CD14-positive monocyte (primary cell): ENCODE measurements at places on chromosomes 3 and 15. TPM values are rescaled to one million over a fixed set of nuclear protein-coding genes. Genes with fewer than 3 reads are reported as not detected.

TXNRD3 gene
- polyA plus RNA-seq: 0.90 TPM

ACP3 gene
- polyA plus RNA-seq: 25.4 and 44.0 TPM in 2 replicates

MOBP gene
- not detected for polyA plus RNA-seq

HIGD2B gene
- not detected for polyA plus RNA-seq

UNC13C gene
- not detected for polyA plus RNA-seq

SEMA5B gene
- polyA plus RNA-seq: not detected

FOXL2 gene
- not detected for polyA plus RNA-seq
